Stimulated activated CD4-positive, alpha-beta T cell treated with anti-CD3 and anti-CD28 coated beads, Interleukin-4, amount 100 ng/mL, for 48 hours (primary cell): ENCODE measurements at places on chromosomes 2 and 18.

- no peak for DNase-seq
These were observed 151.6 kb downstream of the DTNB start for GRCh38 chr2:25521665-25522387.

GRCh38 chr2:113602869-113603466 lies 24.1 kb upstream of the RABL2A start:
- DNase-seq, result no peak

DNA sequence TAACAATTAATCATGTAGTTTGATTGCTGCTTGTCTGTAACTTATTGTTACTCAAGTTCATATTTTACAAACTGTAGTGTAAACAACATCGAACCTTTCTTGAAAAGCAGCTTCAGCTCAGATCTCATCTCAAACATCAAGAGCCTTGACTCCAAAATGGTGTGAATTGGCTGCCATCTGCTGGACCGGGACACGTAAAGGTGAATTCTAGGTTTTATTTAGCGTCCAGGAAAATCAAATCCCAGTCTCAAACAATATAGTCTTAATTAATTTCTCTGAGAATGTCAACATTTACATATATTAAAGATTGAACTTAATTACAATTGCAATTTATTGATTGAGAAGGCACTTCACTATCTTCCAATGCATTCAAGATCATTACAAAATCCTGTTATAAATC lies 453.0 kb downstream of the GALR1 start:
- DNase-seq, result no peak

GRCh38 chr2:64141674-64142405 lies 2.4 kb downstream of the PELI1 start:
- no peak for DNase-seq

DNA sequence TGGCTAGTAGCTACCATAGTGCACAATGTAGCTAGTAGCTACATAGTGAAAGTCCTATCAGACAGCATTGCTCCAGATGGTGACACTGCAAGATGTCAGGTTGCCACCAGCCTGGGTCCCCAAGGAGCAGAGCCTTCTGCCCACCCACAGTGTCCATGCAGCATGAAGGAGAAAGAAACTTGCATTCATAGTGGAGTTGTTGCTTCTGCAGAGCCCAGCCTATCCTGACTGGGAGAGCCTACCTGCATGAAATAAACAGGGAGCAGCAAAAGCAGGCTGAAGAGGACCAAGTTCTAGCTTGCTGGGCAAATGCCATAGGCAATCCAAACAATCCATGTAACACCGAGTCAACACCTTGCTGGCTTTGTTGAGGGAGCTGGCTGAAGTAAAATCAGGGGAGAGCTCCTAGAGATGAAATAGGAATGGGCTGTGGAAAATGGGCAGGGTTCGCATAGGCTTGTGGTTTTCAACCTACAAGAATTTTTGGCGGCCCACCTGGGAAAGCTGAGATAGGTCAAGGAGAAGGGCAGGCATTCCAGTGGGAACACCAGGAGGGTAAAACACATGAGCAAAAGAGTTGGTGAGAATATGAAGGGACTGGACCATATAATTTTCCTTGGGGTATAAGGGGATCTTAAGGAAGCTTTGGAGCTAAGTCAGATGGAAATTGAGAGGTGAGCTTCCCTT lies 195.8 kb downstream of the CYP26B1 start:
- DNase-seq, result no peak

- DNase-seq, result no peak
These were observed 34.9 kb downstream of the COA5 start for GRCh38 chr2:98573426-98573825.

- DNase-seq, result no peak
These were observed 33.6 kb downstream of the INPP5D start for GRCh38 chr2:233093721-233094120.

GRCh38 chr18:73549236-73549635 lies 598.4 kb downstream of the FBXO15 start:
- DNase-seq, result no peak

GRCh38 chr2:97857553-97857952 lies 138.2 kb downstream of the TMEM131 start:
- no peak for DNase-seq

- DNase-seq, result no peak
These were observed 22.0 kb upstream of the UPP2 start for GRCh38 chr2:158079672-158080071.

GRCh38 chr2:123915380-123915779 lies 109.7 kb upstream of the CNTNAP5 start:
- no peak for DNase-seq

DNA sequence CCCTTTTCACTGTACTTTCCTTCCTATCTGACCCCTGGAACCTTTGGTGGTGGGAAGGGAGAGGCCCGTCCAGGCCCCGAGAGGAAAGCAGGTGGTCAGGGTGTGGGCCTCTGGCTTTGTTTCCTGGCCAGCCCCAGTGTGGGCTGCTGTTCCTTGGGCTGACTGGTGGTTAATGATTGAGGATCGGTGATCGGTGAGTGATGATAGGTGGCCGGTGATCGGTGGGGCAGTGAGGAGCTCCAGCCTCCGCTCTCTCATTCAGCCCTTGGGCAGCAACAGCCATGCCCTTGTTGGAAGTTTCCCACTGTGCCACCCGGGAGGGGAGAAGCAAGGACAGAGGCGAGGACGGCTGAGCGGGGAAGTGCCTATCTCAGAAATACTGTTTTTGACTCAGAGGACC lies 7.3 kb downstream of the ACKR3 start:
- DNase-seq, result no peak
